ENCODE measurements at places on chromosomes 12 and 14.

- no peak for DNase-seq
Measured at GRCh38 chr12:7499636-7500035, 3.9 kb downstream of the CD163 start.

DNA sequence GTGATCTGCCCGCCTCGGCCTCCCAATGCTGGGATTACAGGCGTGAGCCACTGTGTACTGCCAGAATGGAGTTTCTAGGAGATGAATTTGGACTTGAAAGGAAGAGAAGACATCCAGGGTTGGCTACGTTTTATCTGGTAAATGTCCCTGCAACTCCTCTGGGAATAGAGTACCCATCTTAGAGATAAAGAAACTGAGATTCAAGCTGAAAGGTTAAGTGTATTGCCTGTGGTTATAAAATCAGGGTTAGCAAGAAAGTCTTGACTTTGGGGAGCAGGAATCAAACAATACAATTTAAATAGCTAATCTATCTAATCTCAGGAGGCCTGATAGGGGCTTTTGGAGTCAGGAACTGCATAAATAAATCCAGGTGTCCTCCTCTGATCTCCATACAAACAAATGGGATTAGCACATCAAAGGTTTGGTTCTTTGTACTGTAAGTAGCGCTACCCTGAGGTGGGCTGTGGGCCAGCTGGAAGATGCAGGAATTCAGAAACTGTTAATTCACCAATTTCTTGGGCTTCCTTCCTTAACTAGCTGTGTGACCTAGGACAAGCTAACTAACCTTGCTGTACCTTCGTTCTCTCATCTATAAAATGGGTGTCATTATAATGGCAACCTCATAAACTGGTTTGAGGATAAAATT is 45.1 kb downstream of the TBX3 start:
- DNase-seq = no peak

DNA sequence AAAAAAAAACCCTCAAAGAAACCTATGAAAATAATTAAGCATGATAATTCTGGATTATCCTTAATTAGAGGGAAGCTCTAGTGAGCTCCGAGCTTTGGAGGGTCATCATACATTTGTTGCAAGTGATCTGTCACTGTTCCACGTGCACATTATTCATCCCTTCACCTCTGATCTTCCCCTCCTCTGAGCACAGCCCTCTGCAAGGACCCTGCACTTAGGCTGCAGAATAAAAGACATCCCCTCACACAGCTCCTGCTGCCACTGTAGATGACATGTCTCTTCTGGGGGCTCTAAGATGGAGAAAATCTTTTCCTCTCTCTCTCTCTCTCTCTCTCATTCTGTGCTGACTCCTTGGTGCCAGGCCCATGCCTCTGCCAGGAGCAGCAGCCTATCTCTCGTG is 300.4 kb downstream of the EGLN3 start:
- no peak for DNase-seq

- no peak for DNase-seq
Measured at GRCh38 chr12:12902036-12902435, 10.7 kb downstream of the GPRC5A start.

- no peak for DNase-seq
Measured at GRCh38 chr12:128807161-128807724, 16.5 kb downstream of the SLC15A4 start.

- DNase-seq = no peak
Measured at GRCh38 chr14:86404425-86404824, 874.5 kb downstream of the FLRT2 start.

GRCh38 chr14:93431036-93431670 is 414 bp downstream of the UNC79 start:
- no peak for DNase-seq

DNA sequence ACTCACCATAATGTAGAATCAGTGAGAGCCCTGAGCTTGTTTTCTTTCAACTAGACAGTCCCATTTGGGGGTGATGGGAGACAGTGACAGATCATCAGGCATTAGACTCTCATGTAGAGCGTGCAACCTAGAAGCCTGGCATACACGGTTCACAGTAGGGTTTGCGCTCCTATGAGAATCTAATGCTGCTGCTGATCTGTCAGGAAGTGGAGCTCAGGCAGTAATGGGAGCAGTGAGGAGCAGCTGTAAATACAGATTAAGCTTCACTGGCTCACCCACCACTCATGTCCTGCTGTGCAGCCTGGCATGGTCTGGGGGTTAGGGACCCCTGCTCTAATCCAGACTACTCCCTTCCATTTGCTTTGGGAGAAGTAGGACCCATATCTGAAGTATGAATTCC is 55.6 kb downstream of the FNTB start:
- DNase-seq = no peak

GRCh38 chr14:80955416-80955941 is at the start of gene TSHR:
TSHR (plus strand) TSS chr14:80955621; CDS start chr14:80955681, 60 bp downstream.
- DNase-seq = no peak

- no peak for DNase-seq
Measured at GRCh38 chr12:70197345-70197744, 45.9 kb upstream of the CNOT2 start.

GRCh38 chr12:105840384-105840783 is 298.4 kb downstream of the NUAK1 start:
- DNase-seq = no peak

GRCh38 chr14:56617084-56617483 is 37.5 kb downstream of the TMEM260 start:
- DNase-seq = no peak

DNA sequence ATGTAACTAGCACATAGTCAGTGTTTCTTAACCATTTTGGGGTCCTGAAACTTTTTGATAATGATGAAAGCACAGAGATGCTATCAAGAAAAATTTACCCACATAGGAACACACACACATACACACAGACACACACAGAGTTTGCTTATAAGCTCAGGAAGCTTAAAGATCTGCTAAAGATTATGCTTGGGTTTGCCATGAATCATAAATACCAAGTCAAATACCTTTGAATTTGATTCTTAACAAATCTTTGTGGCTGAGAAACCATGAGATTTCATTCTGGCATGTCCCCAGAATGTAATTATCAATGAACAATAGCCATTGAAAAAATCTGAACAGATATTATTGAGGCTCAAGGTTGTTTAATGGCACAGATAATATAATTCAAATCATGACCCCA is 89.2 kb downstream of the NTS start:
- no peak for DNase-seq

- no peak for DNase-seq
Measured at GRCh38 chr14:68757618-68758081, 35.2 kb downstream of the ZFP36L1 start.

GRCh38 chr12:91098941-91099340 is 12.4 kb downstream of the LUM start:
- DNase-seq = no peak

DNA sequence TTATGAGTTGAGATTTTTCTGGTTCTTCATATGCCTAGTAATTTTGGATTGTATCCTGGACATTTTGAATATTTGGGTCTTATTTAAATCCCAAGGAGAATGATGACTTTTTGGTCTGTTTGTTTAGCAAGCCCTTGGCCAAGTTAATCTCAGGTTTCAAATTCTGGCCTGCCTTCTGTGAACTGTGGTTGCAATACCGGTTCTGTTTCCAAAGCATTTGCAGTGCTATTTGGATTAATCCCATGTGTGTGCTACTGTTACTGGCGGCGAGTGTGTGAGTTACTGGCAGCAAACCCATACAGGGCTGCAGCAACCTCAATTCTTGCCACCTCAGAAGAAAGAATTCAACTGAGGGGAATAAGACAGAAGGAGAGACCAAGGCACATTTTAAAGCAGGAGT is 51.1 kb downstream of the TMEM260 start:
- DNase-seq = no peak

- DNase-seq = no peak
Measured at GRCh38 chr12:53578783-53579182, 47.4 kb downstream of the ATF7 start.

DNA sequence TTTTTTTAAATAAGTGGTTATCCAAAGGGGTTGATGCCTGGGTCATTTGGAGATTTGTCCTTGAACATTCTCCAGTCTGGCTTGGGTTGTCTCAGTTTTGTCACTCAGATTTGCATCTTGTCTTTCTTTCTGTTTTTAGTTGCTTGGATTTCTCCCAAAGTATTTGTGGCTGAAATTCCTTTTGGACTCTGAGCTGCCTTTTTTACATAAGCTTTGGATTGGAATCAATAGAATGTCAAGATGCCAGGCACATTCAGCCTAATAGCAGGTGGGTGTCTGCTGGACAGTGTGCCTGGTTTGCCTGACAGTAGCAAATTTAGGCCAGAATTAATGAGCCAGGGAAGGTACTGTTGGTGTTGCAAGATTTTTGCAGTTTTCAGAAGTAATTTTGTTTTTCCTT is 50.0 kb downstream of the FLRT2 start:
- no peak for DNase-seq

DNA sequence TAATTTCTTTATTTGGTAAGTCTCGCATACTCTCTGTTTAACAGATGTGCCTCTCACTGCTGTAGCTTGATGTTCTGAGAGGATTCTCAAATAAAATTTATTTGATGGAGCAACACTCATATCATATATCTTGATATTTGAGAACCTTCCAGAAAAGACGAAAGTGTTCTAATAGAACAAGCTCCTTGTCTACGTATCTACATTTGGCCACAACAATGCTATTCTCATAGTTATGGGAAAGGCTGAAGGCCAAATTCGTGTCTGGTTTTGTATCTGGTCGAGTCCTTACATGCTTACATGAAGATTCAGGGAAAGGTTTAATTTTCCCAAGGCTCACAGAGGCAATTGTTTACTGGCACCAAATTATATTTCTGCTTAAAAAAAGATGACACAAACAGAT is 186.7 kb upstream of the SLC38A2 start:
- DNase-seq = no peak

DNA sequence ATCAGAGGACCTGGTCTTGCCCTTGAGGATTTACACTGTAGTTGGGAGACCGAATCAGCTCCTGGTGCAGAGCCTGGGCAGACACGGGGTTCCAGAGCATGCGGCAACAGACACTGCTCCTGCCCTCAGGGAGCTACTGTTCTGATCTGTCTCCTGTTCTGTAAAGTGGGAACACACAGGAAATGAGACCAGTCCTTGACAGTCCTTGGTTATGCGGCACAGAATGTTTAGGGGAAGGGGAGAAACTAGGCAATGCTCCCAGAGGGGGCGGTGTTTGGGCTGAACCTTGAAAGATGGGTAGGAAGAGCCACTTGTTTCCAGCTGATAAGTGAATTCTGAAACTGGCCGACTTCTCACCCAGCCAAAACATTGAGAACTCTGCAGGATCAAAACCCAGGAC is 132.4 kb downstream of the ZFP36L1 start:
- DNase-seq = no peak

GRCh38 chr12:105427883-105428282 is 97.4 kb downstream of the C12orf75 start:
- no peak for DNase-seq

DNA sequence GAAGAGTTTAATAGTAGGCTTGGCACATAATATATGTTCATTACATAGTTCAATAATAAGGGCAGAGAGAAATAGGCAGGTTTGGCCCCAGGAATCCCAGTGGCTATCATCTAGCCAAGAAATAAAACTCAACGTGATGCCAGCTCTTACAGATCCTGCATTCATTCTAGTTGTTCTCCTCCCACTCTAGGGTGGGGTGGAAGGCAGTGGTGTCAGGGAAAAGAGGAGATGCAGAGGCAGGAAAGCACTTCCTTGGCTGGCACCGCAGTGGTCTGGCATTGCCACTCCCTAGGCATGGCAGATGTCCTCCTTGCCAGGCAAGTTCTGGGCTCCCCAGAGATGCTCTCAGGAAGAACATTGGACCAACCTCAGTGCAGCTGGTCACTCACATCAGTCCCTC is 383.6 kb downstream of the GRIN2B start:
- no peak for DNase-seq

GRCh38 chr12:125443341-125443740 is 378.1 kb downstream of the AACS start:
- DNase-seq = no peak

DNA sequence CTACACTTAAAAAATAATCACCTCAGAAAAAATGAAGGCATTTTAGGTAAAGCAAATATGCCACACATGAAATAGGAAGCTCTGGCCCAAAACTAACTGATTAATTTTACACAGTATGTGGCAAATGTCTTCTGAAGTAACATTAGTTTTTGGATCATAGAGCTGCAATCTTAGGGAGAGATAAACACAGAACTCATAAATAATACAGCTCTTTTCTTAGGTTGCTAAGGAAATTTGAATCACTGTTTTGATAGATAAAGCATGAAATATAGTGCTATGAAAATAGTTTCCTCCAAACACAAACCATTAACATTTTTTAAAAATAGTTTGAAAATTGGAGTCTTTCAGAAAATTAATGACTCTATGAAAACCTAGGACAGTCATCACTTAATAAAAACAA is 15.0 kb downstream of the RASSF9 start:
- no peak for DNase-seq

GRCh38 chr12:9742661-9743060 is 9.8 kb upstream of the CLECL1 start:
- no peak for DNase-seq

DNA sequence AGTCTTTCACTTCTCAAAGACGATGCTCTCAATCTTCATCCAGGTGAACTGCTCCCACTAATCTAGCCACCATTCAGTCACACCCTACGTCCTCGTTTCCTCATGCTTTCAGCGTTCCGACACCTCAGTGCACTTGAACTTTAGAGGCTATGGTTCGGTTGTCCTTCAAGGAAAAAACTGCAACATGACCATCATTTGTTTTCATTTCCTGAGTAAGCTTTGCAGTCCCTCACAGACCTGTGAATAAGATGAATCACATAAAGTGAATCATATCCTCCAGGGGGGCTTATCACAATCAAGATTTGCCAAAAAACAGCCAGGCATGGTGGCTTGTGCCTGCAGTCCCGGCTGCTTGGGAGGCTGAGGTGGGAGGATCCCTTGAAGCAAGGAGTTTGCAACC is 80.2 kb downstream of the TMCC3 start:
- DNase-seq = no peak

DNA sequence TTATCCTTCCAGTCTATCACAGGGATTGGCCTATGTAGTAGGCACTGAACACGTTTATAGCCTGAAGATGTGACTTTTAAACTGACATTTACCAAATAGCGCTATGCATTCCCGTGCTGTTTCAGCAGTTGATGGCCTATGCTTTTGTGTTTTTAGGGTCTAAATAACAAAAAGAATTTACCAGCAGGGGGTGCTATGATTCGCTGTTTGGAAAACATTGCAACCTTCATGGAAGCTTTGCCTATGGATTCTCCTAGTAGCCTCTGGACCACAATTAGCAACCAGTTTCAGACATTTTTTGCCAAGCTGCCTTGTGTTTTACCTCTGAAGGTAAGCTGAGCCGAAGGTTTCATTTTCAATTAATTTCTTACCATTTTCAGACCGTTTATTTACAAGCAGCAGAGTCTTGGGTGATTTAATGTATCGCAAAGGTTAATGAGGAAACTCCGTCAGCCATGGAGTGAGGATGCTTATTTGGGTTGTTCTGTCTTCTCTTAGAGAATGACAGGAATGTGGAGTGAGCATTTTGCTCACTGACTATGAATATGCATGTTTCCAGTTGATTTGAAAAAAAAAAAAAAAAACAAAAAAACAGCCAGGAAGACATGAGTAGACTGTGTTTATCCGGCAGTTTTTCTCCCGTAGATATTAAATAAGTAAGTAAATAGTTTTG is 133.1 kb downstream of the PRIMA1 start:
- no peak for DNase-seq
